Naive thymus-derived CD4-positive, alpha-beta T cell (primary cell): ENCODE measurements at places on chromosomes 3 and 15. TPM values are rescaled to one million over a fixed set of nuclear protein-coding genes. Genes with fewer than 3 reads are reported as not detected.

Gene VGLL3
- not detected for polyA plus RNA-seq

Gene GOLGA6L7
- not detected for polyA plus RNA-seq

DNA sequence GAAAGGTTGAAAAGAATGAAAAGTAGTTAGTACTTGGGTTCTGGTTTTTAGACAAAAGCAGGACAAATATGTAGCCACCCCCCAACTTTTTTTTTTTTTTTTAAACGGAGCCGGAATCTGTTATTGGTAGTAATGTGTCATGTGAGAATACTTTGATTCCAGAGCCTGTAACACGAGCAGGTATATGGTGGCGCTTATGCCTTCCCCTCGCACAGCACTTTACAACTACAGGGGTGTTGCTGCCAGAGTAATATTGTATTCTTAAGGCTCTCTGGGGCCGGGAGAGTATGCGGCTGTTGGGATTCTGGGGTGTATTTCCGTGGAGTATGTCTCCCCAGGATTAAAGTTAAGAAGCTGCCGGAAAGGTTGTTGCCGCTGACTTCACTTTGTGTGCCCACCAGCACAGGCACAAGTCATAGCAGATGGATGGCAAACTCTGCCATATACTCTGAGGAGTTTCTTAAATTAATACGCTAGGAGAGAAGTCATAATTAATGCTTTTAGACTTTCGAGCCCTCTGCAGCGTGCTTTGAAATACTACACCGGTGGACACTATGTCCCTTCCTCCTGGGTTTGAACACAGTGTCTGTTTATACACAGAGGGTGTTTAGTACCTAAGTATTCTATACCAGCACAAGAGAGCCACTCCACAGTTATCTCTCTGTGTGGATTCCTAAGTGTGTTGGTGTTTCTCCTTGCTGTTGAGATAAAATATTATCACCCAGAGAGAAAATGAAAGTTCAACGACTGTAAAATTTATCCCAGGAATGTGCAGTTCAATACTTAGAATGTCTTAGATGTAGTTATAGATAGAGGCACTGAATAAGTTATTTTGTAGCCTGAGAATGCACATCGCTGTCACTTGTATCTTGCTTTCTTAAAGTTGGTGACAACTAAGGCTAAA, 1.4 kb downstream of the MBNL1 start:
- DNase-seq = peak; percentile 16

GRCh38 chr15:91694831-91695210, 158.7 kb upstream of the SLCO3A1 start:
- DNase-seq = no peak

- DNase-seq = no peak
These were observed 14.8 kb downstream of the BDH1 start for GRCh38 chr3:197540961-197541377.

GRCh38 chr3:184981071-184981470, 169.1 kb downstream of the VPS8 start:
- no peak for DNase-seq

- no peak for DNase-seq
These were observed 256.9 kb downstream of the EPHA3 start for GRCh38 chr3:89364314-89364713.

DNA sequence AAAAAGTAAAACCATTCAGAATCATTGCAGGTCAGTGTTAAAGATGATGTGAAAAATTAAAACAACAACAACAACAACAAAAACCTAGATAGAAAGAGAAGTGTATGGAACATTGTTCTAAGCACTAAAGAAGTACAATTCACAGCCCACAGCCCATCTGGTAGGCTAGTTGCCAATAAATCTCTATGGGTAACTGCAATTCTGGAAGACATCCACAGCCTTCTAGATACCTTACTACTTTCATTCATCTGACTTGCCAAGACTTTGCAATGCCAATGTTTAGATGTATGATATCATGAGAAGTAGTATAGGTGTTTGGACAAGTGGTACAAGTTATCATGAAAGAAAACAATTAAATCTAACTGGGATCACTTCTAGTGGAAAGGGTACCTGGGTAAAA, 198.6 kb downstream of the VGLL3 start:
- no peak for DNase-seq

GRCh38 chr3:99777708-99778107, 40.0 kb upstream of the CMSS1 start:
- no peak for DNase-seq

- no peak for DNase-seq
These were observed 22.0 kb downstream of the TGFBR2 start for GRCh38 chr3:30628205-30628900.

DNA sequence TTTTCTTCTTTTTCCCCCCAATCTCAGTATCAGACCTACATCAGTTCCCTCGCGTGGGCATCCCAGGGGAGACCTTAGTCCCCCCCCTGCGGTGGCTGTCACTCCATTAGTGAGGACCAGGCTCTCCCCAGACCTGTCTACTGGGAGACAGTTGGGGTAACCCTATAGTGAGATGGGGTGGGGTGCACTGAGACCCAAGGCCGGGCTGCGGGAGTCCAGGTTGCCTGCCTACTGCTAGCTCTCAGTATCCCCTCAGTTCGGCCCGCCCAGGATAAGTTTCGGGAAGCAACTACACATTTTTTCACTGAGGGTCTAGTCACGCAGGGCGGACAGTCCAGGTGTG, 671 bp upstream of the DCUN1D1 start:
- DNase-seq = no peak

Gene C3orf22
- polyA plus RNA-seq = not detected

Gene CLCN2
- 1.1 TPM for polyA plus RNA-seq

Gene FBN1
- polyA plus RNA-seq = not detected

- DNase-seq = no peak
These were observed 366.7 kb downstream of the ERC2 start for GRCh38 chr3:56101576-56101975.

DNA sequence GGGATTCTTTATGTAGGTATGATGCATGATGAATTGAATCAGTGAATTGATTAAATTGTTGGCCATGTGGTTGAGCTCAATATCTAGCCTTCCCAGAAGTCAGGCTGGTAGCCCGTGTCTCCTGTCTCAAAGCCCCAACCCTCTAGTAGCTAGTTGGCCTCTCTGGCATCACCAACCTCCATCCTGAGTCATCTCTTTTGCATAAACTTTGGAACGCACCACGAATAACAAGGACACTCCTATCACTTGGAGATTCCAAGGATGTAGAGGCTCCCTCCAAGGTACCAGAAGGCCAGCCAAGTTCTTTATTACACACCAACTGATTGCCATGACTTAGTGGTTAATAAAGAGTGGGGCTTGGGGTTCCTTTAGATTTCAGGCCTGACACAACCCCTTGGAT, 148.4 kb downstream of the APBA2 start:
- DNase-seq = no peak

GRCh38 chr3:66073464-66074141, 34.9 kb upstream of the MAGI1 start:
- DNase-seq = no peak

Gene SH2D7
- polyA plus RNA-seq = not detected

DNA sequence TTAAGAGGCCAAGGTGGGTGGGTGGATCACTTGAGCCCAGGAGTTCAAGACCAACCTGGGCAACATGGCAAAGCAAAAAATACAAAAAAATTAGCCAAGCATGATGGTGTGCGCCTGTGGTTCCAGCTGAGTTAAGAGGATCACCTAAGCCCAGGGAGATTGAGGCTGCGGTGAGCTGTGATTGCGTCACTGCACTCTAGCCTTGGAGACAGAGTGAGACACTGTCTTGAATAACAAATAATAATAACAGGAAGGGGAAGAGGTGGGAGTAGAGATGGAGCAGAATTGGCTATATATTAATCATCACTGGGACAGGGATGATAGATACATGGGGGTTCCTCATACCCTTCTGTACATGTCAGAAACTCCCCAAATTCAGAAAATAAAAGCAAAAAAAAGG, 23.8 kb upstream of the NMB start:
- DNase-seq = no peak

DNA sequence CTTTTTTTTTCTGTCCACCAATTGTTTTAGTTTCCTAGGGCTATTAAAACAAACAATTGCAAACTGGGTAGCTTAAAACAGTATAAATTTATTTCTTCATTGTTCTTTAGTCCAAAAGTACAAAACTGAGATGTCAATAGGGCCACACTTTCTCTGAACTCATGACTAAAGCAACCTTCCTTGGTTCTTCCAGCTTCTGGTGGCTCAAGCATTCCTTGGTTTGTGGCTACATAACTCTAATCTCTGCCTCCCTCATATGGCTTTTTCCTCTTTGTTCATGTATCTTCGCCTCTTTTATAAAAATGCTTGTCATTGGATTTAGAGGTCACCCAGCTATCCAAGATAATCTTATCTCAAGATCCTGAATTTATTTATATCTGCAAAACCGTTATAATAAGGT, 914.5 kb upstream of the EPHA6 start:
- no peak for DNase-seq

Gene MKRN2
- polyA plus RNA-seq = 49.8 TPM
